ENCODE measurements at places on chromosomes 3 and 15.

DNA sequence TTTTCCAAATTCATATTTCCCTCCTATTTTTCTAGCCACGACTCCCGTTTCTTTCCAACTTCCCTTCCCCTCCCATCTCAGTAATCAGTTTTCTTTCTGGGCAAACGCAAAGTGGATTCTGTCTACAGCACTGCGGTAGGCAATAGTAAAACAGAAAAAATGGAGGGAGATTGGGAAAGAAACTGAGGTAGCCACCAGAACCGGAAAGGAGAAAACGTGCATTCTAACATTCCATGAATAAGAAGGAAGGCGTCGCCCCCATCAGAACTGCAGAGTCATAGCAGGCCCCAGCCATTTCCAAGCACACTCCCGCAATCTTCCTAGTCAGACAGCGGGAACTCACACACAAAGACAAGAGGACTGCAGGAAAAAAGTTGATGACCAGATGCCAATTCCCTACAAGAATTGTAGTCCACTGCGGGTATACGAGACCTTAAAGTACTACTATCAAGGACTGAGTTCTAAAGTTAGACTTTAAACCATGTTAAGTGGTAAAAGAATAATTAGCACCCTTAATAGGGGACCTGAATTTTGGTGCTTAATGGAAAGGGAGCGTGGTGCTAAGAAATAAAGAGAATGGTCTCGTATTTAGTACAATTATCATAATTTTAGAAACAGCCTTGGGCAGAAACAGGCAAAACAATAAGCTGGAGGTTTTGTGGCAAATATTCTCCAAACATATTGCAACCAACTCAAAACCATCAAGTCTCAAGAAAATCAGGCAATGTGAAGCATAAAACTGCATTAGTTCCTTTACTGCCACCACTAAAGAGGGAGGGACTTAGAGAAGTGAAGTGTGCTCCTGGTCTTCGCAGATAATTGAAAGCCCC, 1.4 kb downstream of the PFN2 start:
- DNase-seq, result peak; percentile 54

- DNase-seq, result no peak
These were observed 41.3 kb upstream of the LYZL4 start for GRCh38 chr3:42451546-42452230.

DNA sequence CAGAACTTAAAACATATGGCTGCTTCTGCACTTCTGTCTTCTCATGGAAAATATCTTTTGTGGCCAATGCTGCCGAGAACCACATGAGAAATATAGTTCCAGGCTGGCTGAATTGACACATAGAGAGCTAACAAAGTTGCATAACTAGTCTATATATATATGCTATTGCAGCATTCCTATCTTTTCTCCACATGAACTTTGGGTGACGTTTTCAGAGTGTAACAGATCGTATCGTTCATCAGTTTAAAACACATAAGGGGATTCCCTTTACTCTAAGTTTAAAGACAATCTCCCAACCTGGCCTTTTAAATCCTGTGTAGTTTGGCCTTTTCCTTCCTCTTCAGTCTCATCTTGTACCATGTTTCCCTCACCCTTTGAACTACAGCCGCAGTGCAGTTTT, 394.2 kb upstream of the CBLB start:
- DNase-seq, result no peak

DNA sequence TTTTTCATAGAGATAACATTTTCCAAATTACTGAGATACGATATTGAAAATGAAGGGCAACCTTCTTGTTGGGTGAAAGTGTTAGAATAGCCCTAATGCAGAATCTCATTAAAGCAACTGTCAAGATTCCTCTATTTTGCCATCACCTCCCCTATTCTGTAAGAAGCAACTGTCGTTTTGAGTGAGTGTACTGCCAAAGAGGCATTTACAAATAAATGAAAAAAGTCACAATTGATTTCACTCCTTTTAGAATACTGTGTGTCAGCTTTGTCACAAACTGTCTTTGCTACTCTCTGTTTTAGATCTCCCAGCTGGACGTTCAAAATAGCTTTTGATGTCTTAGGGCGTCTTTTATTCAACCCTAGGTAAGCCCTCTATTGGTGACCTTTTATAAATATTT, 322.8 kb upstream of the NAALADL2 start:
- no peak for DNase-seq

DNA sequence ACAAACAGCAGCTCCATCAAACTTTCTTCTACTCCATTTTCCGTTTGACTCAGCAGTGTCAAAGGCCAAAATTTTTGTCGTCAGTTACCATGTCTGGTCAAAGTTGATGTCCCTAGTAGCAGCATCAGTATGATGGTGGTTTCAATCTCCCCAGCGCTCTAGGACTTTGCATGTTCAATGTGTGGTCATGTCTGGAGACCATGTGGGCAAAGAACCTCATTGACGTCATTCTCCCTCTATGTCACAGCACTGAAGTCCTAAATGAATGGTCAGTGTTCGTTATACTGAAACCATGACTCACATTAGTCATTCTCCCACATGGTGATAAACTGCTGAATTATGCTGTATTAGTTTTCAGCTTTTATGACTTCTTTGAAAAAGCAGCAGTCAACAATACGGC, 23.2 kb downstream of the SHC4 start:
- peak; percentile 96 for DNase-seq

DNA sequence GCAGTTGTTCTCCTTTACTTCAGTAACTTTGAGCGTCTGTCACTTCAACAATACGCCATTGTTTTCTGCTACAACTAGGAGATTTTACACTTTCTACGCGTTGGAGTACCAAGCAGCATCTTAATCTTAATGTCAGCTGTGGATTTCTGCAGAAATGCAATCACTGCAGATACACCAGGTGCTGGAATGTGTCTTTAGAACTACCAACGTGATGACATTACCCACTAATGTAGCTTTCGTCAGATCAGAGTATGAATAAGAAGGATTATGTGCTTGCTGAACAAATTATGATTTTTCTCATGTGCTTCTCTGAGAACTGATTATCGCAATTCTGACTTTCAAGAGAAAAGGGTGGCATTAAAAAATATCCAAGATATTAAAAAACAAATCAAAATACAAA, 77.5 kb upstream of the CNTN3 start:
- no peak for DNase-seq

- no peak for DNase-seq
These were observed 123.0 kb upstream of the AGBL1 start for GRCh38 chr15:85956532-85957275.

DNA sequence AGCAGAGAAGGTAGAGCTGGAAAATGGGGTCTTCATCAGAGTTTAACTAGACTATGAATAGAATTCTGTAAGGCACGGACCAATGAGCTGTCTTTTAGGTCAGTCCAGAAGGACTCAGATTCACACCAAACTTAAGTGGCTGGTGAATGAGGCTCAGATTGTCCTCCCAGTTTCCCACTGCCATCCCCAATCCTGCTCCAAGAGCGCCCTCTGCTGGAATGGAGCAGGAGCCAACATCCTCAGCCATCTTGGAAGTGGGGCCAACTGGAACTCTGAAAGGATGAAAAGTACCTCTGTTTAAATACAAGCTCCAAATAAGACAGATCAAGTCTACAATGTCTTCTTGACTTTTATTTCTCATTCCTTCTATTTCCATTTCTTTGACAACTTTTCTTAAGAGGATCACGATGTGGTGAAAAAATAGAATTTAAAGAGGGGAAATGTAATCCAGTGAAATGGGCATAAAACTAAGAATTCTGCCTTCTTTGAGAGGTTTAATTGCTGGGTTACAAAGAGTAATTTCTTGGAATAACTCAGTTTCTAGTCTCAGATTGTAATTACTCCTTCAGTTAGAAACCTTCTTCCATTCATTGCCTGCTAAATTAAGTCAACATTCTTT, 217.1 kb upstream of the TPRG1 start:
- peak; percentile 80 for DNase-seq

DNA sequence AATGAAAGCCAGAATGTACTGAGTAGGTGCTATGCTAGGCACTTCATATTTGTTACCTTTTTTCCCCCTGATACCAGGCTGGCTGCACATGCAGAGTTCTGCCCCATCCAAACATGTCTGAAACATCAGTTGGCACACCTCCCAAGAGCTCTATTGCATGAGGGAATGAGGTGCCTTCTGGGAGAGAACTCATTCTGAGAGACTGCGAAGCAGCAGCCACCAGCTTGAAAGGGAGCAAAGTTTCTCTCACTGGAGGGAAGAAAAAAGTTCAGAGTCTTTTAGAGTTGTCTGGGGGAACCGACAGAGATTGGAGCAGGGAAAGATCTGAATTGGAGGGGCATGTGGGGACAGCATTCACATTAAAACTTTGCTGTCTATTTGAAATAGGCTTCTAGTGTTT, 84.1 kb downstream of the AGBL1 start:
- no peak for DNase-seq

- DNase-seq, result no peak
These were observed 986.0 kb downstream of the ROBO2 start for GRCh38 chr3:78025916-78026315.

DNA sequence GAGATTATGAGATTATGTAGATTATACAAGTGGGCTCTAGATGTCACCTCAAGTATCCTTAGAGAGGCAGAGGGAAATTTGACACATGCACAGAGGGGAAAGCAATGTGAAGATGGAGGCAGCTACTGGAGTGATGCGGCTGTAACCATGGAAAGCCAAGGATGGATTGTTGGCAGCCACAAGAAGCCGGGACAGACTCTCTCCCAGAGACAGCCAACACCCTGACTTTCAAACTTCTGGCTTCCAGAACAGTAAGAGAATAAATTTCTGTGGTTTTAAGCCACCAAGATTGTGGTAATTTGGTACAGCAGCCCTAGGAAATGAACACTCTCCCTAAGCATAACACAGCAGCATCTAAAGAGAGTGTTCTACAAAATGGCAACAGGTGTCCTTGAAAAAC, 34.4 kb upstream of the PRICKLE2 start:
- DNase-seq, result no peak

DNA sequence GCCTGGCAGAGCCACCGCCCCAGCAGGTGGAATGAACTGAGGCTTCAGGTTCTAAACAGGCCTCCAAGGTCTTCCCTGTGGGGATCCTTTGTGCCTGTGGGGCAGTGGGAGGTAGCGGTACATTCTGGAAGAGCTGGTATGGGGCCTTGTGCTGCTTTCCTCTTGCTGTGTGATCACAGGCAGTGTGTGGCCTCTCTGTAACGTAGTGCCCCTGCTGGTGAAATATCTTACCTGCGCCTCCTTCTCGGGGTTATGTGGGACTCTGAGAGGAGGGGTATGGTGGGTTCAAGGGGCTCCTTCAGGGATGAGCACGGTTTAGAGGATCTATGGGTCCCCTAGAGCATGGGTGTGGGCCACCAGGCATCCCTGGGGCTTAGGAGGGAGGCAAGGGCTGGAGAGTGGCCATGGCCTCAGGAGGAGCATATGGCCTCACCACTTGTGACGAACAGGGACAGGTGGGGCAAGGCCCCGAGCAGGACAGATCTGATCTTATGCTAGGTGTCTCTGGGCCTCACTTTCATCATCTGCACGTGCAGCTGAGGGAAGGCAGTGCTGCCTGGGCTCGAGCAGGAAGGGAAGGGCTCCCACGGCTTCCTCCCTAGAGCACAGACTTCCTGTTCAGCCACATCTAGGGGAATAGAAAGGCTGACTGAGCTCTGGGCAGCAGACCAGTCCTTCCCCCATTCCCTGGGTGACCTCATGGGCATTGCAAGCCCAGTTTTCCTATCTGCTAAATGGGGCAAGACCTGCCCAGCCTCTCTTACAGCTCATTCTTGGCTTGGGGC, 1.9 kb upstream of the ALS2CL start:
- DNase-seq, result no peak

- DNase-seq, result no peak
These were observed 310.6 kb downstream of the NLGN1 start for GRCh38 chr3:173708191-173708590.

- DNase-seq, result no peak
These were observed 31.8 kb downstream of the PCYT1A start for GRCh38 chr3:196255776-196256175.

DNA sequence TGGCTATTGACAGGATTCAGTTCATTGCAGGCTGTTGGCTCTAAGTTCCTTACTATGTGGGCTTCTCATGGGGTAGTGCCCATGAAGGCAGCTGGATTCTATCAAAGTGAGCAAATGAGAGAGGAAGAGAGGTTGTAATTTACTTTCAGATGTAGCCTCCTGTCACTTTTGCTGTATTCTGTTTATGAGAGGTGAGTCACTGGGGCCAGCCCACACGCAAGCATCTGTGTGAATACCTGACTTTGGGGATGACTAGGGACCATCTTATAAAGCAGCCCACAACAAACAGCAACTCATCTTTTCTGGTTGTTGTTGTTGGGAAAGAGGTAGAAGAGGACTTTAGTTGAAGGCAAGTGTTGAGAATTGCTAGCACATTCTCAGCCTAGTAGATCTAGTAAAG, 506.3 kb upstream of the GRM7 start:
- no peak for DNase-seq

DNA sequence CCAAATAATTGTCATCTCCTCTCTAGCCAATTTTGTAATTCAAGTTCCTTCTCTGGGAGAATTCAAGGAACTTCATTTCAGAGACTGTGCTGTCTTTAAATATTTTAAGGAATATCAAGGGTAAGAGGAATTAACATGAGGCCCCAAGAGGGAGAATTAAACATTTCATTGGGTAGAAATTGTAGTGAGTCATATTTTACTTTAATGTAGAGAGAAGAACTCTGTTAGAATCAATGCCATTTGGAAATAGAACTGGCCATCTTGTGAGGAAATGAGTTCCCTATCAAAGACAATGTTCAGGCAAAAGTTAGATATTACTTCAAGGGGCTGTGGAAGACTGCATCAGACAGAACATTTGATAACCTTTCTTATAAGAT, 43.5 kb upstream of the TP63 start:
- no peak for DNase-seq

DNA sequence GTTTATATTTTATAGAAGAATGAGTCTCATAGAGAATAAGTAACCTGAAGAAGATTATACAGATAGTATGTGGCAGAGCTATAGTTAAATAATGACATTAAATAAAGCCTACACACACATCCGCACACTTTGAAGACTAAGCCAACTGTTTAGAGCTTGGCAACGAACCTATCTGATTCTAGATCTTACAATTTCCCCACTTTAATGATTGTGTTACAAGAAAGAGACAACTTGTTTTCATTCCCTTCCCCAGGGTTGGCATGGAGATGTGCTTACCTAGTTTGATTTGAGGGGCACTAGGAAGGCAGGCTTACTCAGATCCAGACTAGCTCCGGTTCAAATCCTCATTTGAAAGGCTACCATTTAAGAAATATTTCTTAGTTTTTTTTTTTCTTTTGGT, 61.9 kb upstream of the CBLB start:
- no peak for DNase-seq

GRCh38 chr15:69559440-69560190, 107.0 kb downstream of the RPLP1 start:
- no peak for DNase-seq

GRCh38 chr3:65173841-65174240, 486.0 kb upstream of the ADAMTS9 start:
- no peak for DNase-seq
